Choroid plexus epithelial cell (primary cell): ENCODE measurements at places on chromosomes 16 and 17.

GRCh38 chr16:84532291-84532724 lies 27.8 kb upstream of the MEAK7 start:
- DNase-seq = peak; percentile 86

GRCh38 chr16:64870859-64871258 lies 251.0 kb downstream of the CDH11 start:
- DNase-seq = no peak

DNA sequence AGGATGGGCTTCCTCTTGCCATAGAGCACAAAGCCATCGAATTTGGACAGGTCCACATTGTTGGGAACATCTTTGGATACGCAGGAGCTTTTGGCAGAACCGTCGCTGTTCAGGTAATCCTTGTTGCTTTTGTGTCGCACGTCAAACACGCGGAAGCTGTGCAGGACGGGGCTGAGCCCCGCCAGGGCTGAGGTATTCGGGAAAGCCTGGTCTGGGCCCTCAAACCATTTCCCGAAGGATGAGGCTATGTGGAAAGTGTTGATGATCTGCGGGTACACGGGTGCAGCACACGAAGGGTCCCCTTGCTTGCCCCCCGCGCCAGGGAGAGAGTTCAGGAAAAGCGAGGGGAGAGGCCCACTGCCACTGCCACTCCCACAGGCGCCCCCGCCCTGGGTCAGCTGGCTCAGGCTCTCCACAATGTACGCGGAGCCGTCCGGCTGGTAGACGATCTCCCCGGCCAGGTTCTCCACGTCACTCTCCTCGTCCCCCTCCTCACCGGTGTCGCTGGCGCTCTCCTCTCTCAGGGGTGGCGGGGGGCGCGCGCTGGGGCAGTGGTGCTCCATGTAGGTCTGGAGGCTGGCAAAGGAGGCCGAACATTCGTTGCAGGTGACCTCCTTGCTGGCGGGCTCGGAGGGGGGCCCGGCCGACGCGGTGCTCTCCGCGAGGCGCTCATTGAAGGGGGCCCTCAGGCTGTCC lies 88.5 kb downstream of the ZFHX3 start:
- no peak for DNase-seq

DNA sequence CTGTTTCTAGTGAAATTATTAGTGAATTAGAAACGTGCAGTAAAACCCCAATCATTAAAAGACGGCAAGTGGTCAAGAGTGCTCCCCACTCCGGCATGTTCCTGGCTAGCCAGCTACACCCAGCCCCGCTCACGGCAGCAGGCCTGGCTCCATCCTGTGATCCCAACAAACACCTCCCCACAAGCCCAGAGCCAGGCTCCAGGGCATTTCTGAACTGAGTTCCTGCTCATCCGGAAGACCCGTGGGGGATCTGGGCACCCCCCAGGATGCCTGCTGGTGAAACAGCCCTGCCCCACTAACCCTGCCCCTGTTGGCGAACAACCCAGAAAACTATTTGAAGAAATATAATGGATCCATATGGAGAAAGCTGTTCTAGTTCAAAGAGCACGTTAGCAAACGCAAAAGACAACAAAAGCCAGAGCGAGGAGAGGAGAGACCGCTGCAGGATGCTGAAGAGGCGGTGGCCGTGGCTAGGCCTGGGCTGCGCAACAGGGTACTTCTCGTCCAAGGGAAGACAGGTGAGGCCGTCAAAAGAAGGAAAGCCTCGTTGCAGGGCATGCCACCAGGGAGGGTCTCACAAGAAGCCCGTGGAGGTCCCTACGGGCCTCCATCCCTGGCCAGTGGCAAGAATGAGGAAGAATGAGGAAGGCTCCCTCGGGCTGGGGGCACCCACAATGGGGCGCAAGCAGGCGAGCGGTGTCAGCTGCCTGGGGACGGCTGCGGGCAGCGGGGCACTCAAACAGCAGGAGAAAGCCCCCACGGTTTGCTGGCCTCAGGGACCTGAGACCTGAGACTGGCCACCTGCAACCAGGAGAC lies 19.2 kb downstream of the SLC16A3 start:
- no peak for DNase-seq

DNA sequence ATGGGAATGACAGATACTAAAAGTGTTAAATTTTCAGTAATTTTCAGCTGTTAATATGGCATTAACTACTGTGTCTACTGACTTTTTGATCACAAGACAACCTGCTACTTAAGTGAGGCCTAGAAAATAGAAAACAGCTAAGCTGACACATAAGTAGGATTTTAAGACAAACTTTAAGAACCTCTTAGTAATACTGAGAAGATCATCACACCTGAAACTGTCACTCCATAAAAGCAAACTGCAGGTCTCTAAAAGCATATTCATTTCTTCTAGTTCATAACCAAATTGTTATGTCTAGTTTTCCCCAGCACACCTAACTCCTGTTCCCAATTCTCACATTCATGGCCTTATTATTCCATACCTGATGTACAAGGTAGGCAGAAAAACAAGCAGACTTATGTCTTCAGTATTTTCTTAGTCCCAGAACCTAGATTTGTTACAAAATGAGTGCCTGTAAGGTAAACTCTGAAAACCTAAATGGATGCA lies 8.0 kb downstream of the SRSF1 start:
- no peak for DNase-seq

- DNase-seq = no peak
Measured at GRCh38 chr16:12496186-12496585, 307.5 kb downstream of the CPPED1 start.

DNA sequence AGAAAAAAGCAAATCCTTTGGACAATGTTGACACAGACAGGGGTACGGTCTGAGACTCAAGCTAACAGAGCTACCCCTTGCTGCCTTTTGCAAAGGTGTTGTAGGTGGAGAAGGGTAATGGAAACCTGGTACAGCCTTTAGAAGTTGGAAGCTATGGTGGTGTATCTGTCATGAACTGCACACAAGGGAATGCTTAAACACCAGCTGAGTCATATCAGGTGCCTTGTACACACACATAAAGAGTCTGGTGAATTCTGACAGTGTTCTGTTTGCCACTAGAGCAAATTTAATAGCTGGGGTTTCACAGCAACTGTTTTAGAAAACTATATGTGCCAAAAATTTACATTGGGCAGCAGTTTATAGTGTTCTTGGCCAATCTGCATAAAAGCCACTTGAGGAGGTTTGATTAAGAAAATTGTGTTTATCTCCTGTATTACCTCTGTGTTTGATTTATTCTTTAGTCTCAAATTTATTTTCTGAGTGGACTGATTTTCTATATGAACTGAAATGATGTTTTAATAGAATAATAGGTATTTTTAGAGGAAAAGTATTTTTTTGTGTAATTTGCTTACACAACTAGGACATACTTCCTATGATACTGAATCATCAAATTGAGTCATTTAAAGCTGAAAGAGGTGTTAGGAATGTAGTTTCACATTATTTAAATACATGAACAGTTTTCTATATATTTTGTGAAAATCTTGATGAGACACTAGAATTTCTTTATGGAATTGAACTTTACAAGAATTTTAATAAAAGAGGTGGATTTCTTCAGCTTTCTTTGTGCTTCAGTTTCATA lies 136.9 kb downstream of the MAP2K6 start:
- peak; percentile 38 for DNase-seq

DNA sequence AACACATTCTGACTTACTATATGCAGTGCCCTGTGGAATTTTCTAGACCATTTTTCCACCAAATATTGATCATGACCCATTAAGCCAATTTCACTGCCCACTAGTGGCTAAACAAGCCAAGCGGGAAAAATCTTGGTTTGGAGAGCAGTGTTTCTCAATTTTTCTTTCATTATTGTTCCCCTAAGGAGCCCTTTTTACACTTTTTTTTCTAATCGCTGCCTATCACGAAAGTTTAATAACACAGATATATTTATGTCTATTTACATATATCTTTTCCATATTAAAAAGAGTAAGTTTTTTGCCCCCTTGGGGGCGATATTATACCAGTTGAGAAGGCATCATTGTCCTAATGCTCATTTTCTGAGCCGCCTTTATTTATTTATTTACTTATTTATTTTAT lies 10.8 kb upstream of the TLCD3B start:
- peak; percentile 67 for DNase-seq

DNA sequence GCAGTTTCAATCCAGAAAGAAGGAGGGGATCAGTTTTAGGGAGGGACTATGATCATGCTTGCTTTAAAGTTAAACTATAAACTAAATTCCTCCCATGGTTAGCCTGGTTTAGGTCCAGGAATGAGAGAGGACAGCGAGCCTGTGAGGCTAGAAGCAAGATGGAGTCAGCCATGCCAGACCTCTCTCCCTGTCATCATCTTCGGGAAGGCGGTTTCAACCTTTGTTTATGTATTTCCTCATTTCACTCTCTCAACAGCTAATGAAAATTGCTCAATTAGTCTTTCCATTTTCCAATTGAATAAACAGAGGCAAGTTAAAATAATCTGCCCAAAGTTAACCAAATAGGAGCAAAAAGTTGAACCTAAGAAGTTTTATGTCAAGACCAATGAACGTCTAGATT lies 201.5 kb downstream of the KCNJ2 start:
- no peak for DNase-seq

GRCh38 chr16:69888005-69888590 lies 63.0 kb upstream of the CLEC18A start:
- DNase-seq = no peak

DNA sequence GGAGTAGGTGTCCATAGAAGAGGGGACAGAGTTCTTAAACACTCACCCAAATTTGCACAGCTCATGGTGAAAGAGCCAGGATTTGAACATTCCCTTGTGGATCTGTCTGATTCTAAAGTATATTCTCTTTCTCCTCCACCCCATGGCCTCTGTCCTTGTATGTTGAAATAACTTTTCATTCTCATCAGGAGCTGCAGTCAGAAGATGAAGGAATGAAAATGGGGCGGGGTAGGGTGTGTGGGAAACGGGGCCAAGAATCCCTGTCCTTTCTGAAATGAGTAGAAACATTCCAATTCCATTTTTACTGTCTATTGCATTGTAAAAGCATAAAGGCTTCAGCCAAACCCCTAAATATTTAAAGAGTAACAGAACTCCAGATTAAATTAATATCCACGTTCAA lies 42.8 kb downstream of the NOG start:
- no peak for DNase-seq

- peak; percentile 67 for DNase-seq
Measured at GRCh38 chr17:66354981-66355380, 52.6 kb downstream of the PRKCA start.

GRCh38 chr17:27494192-27495091 lies 38.2 kb downstream of the KSR1 start:
- DNase-seq = peak; percentile 44
